Substantia nigra (tissue), 51 donors: ENCODE measurements at places on chromosomes 16 and 17.

DNA sequence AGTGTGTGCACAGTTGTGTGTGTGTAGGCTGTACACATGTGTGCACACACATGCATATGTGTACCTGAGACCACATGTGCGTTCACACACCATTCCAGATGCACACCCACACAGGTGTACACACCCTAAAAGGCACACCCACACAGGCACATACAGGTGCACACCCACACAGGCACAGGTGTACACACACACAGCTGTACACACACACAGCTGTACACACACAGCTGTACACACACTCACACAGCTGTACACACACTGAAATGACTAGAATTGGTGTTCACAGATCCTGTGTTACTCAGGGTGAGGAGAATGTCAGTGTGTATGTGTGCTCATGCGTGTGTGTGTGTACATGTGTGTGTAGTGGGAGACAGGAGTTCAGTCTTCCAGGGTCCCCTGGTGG is 15.9 kb upstream of the DOC2B start:
- no peak for DNase-seq

DNA sequence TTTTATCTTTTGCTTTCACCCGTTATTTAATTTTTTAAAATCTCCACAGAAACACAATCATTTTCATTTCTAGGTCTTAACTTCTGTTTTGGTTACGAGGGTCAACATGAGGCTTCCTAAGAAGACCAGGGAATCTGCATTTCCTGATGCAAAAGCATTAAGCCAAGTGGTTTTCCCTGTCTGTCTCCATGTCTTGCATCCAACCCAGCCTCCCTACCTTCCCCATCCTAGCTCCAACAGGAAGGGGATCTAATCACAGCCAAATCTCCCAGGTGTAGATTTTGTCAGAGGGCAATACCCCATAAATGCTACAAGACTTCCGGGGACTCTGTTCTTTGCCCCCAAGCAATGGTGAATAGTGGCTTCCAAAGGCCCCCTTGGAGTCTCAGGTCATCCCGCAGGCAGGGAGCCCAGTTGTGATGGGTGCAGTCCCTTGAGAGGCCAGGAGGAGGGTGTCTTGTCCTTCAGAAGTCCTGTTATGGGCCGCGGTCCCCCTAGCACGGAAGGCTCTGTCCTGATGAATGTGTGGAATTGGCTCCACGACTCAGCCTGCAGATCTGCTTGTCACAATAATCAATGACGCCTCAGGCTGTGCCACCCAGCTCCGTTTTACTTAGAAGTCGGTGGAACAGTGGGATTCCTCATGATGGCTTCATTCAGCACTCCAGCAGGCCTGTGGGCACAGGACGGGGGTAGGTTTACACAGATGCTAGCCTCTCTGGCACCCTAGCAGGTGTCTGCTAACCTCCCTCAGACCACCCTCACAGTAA is 141.1 kb downstream of the RGS9 start:
- peak; percentile 2 for DNase-seq

GRCh38 chr17:3977387-3977786 is 13.2 kb upstream of the ATP2A3 start:
- DNase-seq = no peak

GRCh38 chr16:7596308-7596707 is 263.7 kb downstream of the RBFOX1 start:
- DNase-seq = no peak

GRCh38 chr17:76363107-76363842 is 9.6 kb upstream of the PRPSAP1 start:
- DNase-seq = no peak

DNA sequence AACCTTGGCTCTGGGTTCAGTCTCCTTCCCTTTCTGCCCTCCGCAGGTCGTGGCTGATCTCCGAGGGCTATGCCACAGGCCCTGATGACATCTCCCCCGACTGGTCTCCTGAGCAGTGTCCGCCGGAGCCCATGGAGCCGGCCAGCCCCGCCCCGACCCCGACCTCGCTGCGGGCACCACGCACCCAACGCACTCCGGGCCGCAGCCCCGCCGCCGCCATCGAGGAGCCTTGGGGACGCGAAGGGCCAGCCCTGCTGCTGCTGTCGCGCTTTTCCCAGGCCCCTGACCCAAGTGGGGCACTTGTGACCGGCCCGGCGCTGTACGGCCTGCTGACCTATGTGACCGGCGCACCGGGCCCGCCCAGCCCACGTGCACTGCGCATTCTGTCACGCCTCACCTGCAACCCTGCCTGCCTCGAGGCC is 5.1 kb downstream of the ARMC5 start:
- no peak for DNase-seq
